ENCODE measurements at places on chromosomes 1 and 21.

DNA sequence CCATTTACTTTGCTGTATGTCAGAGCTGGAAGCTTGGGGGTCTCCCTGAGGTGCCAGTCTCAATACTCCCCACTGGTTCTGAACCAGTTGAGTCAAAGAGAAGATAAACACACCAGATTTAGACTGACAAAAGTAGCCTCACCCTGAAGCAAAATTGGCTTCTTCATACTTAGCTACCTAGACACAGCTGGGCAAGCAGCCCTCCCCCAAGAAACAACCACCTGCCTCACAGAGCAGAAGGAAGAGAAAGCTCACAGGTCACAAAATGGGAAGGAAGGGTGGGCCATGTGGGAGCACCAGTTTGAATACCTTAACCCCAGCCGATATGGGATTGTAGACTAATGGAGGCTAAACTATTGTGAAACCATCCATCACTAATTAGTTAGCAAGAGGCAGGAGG, 24.6 kb upstream of the MYSM1 start:
- DNase-seq: no peak

- DNase-seq: no peak
Observed at GRCh38 chr1:237471377-237471776, 419.3 kb downstream of the ZP4 start.

- DNase-seq: no peak
Observed at GRCh38 chr1:161046605-161047228, 940 bp upstream of the USF1 start.

DNA sequence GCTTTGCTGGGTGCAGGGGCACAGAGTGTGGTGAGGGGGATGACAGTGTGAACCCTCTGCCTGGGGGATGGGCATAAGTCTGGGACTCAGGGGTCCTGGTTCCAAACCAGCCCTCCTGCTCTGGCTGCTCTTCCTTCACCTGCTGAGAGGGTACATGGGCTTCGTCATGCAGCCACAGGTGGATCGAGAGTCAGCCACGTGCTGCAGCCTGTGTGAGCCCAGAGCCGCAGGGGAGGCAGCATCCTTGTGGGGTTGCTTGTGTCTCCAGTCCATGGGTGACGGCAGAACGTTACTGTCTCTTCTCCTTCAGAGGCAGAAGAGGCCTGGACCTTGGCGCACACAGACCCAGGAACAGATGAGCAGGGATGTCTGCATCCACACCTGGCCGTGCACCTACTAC, 12.1 kb downstream of the SNAP47 start:
- DNase-seq: no peak

- DNase-seq: no peak
Observed at GRCh38 chr1:100213141-100213540, 35.1 kb upstream of the LRRC39 start.

- DNase-seq: peak; percentile 6
Observed at GRCh38 chr1:174217787-174218574, 58.7 kb downstream of the RABGAP1L start.

DNA sequence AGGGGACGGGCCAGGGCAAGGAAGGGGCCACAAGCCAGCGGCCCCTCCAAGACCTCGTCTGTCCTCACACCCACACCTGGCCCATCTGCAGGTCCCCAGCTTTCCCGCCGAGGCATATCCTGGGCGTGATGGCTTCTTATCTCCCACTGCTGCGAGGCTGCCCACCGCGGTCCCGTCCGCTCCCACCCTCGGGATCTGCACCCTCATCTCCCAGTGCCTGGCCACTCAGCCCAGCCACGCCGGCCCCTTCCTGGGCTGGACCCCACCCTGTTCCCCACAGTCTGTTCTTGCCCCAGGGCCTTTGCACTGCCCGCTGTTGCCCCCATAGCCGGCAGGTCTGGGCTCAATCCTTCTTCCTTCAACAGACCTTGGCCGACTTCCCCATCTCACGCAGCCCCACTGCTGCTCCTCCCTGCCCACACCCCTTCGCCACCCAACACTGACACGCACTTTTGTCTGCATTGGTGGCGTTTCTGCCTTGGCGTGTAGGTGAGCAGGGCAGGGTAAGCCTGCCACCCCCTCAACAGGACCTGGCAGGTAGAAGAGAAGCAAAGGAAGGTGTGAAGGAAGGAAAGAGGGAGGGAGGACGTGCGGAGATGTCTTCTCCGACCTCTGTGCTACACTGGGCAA, 4.4 kb upstream of the TTC34 start:
- no peak for DNase-seq

DNA sequence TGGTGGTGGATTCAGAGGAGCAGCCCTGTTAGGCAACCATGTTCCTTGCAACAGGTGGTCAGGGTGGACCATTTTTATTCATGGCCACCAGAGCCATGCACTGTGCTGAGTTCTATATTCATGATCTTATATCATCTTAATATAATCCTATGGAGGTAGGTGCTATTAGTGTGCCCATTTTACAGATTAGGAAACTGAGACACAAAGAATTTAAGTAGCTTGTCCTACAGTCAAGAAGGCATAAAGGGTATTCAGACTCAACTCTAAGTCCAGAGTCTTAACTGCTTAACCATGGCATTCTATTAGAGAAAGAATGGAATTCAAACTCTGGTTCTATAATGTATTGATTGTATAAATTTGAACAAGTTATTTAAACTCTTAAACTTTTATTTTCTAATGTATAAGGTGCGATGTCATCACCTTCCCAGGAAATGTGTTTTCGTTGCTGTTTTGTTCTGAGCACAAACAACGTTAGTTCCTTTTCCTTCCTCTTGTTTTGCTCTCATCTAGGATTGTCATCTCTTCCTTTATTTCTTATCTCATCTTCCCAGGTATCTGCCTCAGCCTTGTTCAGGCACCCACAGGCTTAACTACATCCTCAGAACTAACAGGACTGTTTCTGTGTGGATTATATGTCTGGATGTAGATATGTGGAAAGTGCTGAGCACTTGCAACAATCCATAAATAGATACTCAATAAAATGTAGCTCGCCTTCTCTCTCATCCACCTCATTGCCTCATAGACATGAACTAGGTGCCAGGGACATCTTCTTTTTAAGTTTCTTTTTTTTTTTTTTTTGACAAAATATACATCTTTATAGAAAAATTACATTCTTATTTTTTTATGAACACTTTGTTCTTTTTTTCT, 207.1 kb downstream of the NFIA start:
- DNase-seq: no peak

DNA sequence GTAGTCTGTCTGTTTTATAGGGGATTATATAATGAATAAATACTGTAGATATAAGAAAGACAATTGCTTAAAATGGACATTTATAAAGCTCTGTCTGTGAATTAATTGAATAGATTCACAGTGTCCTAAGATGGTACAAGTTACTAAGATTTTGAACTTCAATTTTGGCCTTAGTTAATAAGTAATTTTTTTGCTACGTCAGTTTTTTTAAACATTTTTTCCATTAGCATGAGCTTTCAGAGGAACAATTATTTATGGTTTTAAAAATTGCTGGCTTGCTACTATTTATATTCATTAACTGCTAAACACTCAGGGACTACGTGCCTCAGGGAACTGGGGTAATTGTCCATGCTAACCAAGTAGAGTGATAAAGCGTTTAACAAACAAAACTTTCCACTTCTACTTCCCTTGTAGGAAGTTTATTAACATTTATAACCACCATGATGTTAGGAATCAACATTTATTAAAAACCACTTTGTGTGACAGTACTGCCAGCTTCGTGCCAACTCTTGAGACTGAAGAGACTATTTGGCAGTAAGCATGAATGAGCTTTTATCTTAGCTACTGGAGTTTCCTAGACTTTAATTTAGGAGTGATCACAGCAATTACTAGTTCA, 65.4 kb upstream of the PTGS2 start:
- DNase-seq: no peak

GRCh38 chr1:34778381-34778780, 2.6 kb upstream of the GJB3 start:
- DNase-seq: no peak

GRCh38 chr1:41745022-41745421, 173.7 kb downstream of the HIVEP3 start:
- DNase-seq: no peak

- no peak for DNase-seq
Observed at GRCh38 chr1:160578525-160579191, 638 bp downstream of the CD84 start.

DNA sequence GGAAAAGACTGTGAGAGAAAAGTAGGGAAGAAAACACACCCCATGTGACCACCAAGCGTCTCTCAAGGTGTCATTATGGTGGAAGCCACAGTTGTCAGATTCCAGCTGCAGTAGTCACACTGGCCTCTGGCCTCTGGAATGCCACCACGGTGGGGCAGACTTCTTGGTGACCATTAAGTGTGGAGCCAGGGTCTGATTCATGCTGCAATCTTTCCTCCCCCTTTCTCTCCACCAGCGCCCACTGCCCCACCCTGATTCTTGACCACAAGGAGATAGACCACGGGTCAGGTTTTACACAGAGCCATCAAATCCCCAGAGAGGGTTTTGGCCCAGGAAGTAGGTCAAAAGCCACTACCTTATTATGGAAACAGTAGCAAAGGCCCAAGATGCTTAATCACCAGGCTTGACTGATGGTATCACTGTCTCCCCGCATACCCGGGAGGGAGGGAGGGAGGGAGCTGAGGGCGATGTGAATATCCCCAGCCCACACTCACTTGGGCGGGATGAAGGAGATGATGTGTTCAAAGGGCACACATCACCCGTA, 52.7 kb upstream of the GRHL3 start:
- DNase-seq: peak; percentile 20

GRCh38 chr1:225480825-225481434, 53.1 kb upstream of the LBR start:
- DNase-seq: no peak

DNA sequence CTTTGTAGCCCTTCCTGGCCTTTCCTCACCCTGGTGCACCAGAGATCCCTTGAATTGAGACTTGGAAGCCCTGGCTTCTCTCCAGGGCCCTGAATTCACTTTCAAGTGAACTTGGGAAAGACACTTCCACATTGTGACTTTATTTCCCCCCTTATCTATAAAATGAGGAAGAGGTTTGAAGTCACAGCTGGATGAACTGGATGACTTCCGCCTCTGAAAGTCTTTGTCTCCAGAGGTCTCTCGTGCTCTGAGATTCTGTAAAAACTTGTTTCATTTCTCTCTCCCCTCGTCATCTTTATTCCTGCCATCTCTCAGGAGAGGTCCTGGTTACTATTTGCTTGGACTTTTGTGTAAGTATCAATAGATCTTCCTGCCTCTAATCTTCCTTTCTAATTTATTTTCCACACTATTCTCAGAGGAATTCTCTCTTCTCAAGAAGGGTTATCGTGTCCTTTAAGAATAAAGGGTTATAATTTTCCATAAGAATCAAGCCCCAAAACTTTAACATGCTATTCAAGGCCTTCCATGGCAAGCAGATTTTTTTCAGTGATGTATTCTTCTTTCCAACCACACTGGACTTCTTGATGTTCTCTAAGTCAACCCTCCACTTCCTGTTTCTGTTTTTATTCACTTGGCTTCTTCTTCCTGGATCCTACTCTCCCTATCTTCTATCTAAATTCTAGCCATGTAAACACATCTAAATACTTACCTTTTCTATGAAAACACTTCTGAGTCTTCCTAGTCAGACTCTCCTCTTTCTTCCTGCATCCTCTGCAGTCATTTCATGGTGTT, 6.5 kb upstream of the RPTN start:
- DNase-seq: no peak

DNA sequence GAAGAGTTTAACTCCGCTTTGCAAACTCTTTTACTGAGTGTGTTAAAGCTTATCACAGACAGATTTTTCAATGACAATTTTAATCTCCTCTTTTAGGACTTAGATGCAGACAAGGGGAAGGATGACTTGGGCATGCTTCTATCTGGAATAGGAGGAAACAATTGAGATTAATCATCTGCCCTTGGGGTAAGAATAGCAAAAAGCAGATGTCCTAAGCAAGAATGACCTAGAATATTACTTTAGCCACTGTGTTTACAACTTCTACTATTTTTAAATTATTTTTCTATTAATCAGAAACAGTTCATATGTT, 569.0 kb upstream of the ADGRL2 start:
- DNase-seq: no peak

GRCh38 chr1:63101336-63101735, 221.0 kb upstream of the FOXD3 start:
- DNase-seq: no peak

- no peak for DNase-seq
Observed at GRCh38 chr1:214213136-214213535, 67.8 kb upstream of the SMYD2 start.

GRCh38 chr1:189336115-189337100, 1141.3 kb downstream of the BRINP3 start:
- no peak for DNase-seq

DNA sequence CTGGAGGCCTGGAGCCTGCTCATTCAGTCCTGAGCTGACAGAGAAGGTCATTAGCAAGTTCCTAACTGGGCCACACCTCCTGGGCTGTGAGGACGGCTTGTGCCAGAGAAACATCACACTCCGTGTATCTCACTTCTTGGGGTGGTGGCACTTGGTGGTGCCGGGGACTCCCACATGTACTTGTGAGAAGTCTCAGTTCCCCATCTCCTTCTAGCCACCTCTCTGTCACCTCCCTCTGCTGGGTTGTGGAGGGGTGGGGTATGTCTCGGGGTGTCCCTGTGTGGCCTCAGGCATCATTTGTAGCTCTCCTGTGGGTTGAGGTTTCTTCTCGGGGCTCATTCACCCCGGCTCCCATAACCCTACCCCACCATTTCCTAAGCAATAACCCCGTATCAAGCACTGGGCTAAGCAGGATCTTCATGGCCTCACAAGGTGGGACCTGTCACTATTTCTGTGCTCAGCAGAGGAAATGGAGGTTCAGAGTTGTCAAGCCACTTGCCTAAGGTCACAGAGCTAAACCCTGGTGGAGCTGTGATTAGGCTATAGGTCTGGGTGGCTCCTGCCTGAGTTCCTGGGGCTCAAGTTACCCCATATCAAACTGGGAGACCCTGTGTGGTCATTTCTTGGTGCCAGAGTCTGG, 62.5 kb downstream of the UBIAD1 start:
- no peak for DNase-seq

GRCh38 chr1:39892601-39893595, 8.8 kb downstream of the MYCL start:
- peak; percentile 62 for DNase-seq

DNA sequence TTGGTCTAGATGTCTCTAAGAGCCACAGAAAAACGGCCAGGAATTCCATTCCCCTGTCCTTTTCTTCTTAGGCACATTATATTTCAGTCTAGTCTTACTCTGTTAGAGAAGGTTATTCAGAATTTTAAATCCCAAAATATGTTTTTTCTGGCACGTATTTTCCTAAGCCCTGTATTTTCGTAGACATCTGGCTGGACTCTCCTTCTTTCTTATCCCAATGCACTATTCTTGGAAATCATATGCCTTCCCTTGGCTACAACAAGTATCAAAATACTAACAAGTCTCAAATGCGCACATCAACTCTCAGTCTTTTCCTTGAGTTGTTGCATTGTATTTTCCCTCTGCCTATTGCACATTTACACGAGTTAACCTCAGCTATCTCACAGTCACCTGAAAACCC, 96.2 kb downstream of the DPYD start:
- DNase-seq: no peak

DNA sequence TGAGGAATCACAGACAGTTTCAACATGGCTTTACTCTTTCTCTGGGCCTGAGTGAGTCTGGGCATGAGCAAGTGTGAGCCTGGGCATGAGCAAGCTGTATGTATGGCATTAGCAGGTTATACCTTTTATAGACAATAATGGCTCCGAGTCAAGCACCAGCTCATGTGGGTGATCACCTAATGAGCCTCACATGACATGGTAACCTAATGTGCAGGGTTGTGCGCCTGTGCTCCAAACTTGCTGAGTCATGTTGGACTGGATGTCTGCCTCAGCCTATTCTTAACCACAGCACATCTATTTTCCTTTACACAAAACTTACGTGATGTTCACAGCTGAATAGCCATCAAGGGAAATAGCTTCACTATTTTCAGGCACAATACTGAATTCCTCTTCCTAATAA, 236.2 kb upstream of the NRIP1 start:
- DNase-seq: no peak

GRCh38 chr1:117365350-117366176, 1.7 kb upstream of the MAN1A2 start:
- no peak for DNase-seq
